ENCODE measurements at places on chromosomes 12 and 14. TPM values are rescaled to one million over a fixed set of nuclear protein-coding genes. Genes with fewer than 3 reads are reported as not detected.

Gene RIC8B
- total RNA-seq: 18.2 TPM

Gene PPP4R4
- total RNA-seq: not detected

Gene FOXJ2
- total RNA-seq: 16.2 TPM

DNA sequence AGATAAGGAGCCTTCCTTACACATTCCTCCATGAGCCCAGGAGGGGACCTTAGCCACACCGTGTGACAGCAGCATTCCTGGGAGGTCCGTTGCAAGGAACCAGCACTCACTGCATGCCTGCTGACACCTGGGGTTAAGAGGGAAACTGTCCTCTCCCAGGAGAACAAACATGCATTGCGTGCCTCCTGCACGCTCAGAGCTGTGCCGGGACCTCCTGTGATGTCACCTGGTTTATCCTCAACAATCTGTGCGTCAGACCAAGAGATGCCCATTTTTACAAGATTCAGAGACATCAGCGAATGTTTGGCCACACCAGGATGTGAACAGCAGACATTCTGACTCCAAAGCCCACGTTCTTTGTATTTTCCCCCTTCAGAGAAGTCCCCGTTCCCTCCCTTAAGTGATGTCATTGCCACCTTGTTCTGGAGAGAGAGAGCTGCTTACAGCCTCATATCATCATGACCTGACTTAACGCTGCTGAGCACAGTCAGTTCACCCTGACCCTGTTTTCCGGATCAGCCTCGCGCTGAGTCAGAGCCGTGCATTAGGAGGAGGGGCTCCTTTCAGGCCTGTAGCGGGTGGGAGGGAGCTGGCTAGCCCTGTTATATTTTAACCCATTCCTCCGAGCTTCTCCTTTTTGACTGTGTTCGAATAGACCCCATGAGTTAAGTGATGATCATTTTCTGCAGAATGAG, 36.2 kb downstream of the TMEM120B start:
- DNase-seq: no peak

Data from natural killer cell treated with Interleukin-12 subunit alpha and Interleukin-12 subunit beta and Interleukin-15 and Interleukin-18, amount 100 ng/mL, for 72 hours (primary cell).